ENCODE measurements at places on chromosomes 3 and 15.

- no peak for DNase-seq
Observed at GRCh38 chr3:189632242-189632641, 1.1 kb downstream of the TP63 start.

DNA sequence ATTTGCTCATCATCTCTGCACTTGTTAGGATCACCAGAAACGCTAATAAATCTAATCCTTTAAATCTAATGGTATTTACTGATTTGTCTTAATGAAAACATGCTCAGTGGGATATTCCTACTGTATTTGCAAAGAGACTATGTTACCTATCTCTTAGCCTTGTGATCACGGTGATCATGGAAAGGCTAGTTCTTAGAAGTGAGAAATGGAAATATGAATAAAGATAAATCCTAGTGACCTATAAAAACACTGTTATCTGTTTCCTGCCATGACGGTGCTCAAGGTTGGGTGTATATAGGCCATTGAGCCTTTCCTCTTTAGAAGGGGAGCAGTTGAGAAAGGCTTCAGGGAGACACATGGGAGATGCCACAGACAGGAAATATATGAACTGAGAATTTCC lies 116.3 kb downstream of the THRB start:
- DNase-seq, result no peak

DNA sequence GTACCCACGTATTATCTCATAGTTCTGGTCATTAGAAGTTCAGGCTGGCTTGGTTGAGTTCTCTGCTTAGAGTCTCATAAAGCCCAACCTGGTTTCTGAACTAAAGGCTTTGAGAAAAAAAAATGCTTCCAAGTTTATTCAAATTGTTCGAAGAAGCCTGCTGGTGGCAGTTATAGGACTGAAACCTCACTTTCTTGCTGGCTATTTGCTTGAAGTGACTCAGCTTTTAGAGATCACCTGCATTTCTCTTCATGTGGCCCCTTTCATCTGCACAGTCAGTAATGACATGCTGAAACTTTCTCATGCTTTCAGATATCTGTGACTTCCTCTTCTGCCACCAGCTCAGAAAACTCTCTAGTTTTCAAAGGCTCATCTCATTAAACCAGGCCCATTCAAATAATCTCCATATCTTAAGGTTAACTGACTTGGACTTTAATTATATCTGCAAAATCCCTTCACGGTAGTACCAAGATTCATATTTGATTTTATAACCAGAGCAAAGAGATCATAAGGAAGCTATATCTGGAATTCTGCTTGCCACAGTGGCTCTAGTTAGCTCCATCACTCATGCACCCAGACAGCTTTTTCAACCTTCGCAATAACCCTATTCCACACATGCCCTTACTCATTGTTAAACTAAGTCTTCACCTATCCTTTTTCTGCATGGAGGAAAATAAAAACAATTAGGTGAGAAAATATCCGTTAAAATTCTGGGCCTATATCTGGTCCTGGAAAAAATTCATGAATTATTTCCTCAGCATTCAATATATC lies 433.8 kb upstream of the CBLB start:
- DNase-seq, result no peak

GRCh38 chr3:53350652-53351051 lies 3.3 kb upstream of the DCP1A start:
- DNase-seq, result peak; percentile 15

DNA sequence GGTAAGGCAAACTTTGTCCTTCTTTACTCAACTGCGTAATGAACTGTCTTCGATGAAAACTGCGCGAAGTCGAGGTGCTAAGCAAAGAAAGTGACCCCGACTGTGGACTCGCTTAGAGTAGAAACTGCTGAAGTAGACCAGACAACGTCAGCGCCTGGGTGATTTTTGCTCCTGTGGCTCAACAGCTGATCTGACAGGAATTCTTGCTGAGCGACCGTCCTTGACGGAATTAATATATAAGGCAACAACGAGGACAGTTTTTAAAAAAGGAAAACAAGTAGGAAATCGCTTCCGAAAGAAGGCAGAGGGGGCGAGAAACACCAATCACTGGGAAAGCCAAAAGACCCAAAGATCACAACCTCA lies 541 bp downstream of the RPS27L start:
- DNase-seq, result peak; percentile 49

DNA sequence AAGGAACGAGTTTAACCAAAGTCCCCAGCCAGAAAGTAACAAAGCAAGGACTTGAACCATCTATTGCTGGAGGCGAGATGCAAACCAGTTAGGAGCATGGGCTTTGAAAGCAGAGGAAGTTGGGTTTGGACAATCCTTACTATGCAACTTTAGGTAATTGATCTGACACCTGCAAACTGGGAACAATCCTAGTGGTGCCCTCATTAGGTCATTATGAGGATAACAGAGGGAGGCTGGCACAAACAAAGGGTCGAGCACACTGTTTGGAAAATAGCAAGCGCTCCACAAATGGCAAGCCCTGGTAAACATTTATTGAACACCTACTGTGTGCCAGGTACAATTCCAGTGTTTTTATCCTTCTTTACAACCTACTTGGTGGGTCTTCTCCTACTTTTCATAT lies 45.6 kb downstream of the WNT5A start:
- no peak for DNase-seq

DNA sequence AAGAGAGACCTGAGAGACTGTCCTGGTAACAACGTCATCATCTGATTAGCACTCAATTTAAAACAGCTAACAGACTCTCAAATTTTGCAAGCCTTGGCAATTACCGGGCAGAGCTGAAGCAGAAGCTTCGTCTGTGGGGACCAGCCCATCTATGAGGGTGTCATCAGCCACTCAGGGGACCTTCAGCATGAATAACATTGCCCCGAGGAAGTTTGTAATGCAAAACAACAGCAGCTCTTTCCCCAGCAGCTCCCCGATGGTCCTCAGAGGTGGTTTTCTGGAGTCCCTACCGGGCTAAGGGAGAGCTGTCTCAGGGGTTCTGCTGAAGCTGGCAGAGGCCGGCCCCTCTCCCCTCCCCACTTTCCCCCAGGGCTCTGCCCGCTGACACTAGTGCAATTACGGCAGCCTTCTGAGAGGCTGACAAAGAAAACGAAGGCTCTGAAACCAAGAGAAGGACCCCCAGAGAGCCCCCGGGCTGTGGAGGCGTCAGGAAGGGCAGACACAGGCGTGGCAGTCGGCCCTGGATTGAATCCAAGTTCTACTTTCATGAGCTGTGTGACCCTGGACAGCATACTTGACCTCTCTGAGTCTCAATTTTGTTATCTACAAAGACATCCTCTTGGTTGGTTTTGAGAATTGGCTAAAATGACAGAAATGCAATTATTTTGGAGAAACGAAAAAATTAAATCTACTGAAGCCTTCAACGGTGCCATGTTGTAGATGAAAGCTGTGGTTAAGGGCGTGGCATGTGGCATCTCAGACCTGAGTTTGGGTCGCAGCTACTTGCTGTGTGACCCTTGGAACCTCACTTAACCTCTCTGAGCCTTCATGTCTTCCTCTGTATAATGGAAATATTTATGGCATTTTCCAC lies 102.1 kb upstream of the TLE3 start:
- DNase-seq, result no peak

DNA sequence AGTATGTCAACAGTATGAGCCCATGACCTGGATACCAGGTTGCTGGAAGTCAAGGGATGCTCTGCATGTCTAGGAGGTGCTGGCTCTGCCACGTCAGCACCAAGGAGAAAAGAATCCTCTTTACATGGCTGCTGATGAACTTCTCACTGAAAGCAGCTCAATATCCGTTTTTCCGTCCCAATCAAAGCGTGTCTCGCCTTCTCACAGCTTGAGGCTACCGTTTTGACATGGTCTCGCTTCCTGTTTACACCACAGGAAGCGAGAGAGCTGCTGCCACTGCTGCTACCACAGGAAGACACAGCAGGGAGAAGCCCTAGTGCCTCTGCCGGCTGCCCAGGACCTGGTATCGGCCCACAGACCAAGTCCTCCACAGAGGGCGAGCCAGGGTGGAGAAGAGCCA lies 27.3 kb downstream of the STARD5 start:
- no peak for DNase-seq

- no peak for DNase-seq
Observed at GRCh38 chr3:42013691-42014457, 52.0 kb upstream of the ULK4 start.

GRCh38 chr3:134370611-134371531 lies 3.4 kb downstream of the AMOTL2 start:
- no peak for DNase-seq

DNA sequence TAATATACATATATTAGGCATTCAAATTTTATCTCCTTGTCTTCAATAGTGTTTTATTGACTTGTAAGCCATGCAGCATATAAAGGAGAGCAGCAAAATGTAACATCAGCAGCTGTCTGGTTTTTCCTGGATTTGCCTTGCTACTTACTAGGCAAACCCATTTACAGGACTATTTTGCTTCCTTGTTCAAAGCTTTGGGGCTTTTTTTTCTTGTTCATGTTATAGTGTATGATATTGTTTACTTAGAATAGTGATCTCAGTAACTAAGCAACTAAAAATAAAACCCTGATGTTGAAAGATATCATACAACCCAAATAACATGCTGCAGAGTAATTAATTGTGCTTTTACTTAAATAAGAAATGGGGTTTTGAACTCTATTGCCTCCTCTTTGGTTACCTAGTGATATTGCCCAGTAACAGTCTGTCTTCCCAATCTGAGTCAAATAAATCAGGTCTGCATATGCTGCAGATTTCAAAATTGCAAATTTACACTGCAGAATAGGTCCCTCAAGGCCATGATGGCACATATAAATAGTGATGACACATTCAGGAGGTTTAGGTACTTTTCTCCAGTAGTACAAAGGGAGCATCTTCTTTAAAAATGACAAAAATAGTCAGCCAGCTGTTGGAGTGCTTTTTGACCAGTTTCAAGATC lies 578.1 kb upstream of the NECTIN3 start:
- no peak for DNase-seq

DNA sequence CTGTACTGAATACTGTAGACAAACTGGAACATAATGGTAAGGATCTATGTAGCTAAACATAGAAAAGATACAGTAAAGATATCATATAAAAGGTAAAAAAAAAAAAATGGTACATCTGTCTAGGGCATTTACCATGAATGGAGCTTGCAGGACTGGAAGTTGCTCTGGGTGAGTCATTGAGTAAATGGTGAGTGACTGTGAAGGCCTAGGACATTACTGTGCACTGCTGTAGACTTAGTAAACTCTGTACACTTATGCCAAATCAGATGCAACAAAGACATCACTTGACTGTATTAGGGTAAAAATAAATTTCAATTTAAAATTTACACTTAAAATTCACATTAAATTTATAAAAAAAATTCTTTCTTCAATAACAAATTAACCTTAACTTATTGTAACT lies 281.3 kb upstream of the LMCD1 start:
- no peak for DNase-seq

DNA sequence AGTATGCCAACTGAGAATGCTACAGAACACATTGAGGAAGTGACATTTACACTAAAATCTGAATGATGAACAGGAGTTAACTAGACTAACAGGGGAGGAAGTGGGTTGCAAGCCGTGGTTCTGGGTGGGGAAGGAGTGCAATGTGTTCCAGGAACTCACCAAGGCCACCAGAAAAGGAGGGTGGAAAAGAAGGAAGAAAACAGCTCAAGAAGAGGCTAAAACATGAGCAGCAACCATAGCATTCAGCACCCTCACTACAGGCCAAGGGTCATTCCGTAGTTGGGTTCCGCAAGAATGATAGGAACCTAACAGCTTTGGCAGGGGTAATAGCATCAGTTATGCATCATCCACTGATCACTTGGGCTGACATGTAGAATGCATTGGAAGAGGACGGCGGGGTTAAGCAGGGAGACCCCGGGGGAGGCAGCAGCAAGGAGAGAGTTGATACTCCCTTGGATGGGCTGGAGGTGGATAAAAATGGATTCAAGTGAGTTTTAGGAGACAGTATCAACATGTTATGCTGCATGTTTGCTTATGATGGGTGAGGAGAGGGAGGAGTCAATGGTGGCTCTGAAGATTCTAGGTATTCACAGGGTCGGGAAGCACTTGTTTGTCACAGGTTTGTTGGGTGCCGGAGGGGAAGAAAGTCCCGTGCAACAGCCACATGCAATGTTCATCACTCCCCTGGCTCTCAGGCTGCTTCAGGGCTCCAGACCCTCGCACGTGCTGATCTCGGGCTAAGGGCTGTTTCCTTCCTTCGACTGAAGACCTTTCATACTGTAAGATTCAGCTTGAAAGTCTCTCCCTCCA lies 53.2 kb downstream of the LIPC start:
- DNase-seq, result no peak

GRCh38 chr3:16290007-16290826 lies 25.2 kb downstream of the OXNAD1 start:
- peak; percentile 20 for DNase-seq

- DNase-seq, result no peak
Observed at GRCh38 chr3:97996988-97997387, 24.8 kb upstream of the RIOX2 start.

- DNase-seq, result no peak
Observed at GRCh38 chr3:94098452-94098851, 35.6 kb downstream of the NSUN3 start.

- no peak for DNase-seq
Observed at GRCh38 chr3:100403362-100404249, 2.3 kb downstream of the LNP1 start.

DNA sequence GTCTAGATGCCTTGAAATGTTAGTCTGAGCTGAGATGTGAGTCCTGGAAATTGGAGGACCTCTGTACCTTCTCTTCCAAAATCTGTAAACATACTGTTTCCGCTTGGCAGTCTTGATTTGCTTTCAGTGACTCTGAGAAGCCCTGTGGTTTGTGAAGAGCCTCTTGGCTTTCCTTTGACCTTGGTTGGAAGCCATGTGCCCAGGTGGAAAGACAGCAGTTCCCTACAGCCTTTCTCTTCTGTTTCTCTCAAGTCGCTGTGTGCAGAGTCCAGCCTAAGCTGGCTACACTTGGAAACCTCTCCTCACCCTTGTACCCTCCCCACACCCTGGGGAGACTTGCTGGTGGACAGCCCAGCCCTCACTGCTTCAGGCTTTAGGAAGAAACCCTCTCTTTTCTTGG lies 129.8 kb upstream of the CTDSPL start:
- DNase-seq, result no peak

- no peak for DNase-seq
Observed at GRCh38 chr3:133620066-133620784, 41.5 kb downstream of the TOPBP1 start.

GRCh38 chr3:132414841-132415240 lies 2.5 kb upstream of the DNAJC13 start:
- no peak for DNase-seq

- DNase-seq, result no peak
Observed at GRCh38 chr3:143567823-143568222, 280.4 kb downstream of the SLC9A9 start.

All from renal cortex interstitium (tissue), 15 donors.